ENCODE measurements at places on chromosomes 6 and 20.

DNA sequence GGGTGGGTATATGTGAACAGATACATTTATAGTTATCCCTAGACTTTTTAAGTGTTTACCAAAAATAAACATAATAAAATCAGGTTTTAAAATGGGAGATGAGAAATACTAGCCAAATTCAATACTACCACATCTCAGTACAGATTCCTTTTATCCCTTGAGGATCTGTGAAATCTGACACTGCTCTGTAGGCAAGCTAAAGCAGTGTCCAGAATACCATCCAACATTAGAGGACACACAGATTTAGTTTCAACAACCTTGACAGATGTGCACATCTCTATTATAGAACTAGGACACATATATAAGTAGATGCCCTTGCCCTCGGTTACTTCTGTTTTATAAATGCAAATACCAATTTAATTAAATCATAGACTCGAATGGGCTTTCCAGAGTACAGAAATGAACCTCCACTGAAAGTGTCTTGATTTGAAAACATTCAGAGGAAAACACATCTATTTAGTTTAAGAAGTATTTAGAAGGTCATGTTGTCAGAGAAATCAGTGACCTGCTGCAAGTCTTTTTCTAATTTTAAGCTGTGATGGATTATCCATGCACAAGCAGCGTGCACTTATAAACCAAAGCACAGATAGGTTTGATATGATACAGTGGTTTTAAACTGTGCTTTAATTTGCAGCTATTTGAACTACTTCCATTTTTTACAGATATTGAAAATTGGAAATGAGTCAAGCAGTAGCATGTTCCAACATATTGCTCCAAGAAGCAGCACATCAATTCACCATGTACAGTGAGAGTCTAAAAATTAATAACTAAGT lies 156.3 kb upstream of the EPHA7 start:
- H3K27ac ChIP-seq: no peak overlapping the region
- no peak overlapping the region for H3K4me3 ChIP-seq
- no peaks in the 10 kb centered on the region for H3K36me3 ChIP-seq
- H3K4me1 ChIP-seq: no peaks in the 10 kb centered on the region

DNA sequence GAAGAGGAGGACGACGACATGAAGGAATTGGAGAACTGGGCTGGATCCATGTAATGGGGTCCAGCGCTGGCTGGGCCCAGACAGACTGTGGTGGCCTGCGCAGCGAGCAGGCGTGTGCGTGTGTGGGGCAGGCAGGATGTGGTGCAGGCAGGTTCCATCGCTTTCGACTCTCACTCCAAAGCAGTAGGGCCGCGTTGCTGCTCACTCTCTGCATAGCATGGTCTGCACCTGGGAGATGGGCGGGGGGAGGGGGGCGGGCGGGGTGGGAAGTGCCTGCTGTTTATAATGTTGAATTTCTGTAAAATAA lies 42.3 kb downstream of the CHMP4B start:
- no peaks in the 10 kb centered on the region for H3K27me3 ChIP-seq
- peaks cover 13% of the 10 kb centered on the region for H3K4me1 ChIP-seq
- DNase-seq: no peak
- peaks cover 32% of the 10 kb centered on the region for H3K36me3 ChIP-seq

DNA sequence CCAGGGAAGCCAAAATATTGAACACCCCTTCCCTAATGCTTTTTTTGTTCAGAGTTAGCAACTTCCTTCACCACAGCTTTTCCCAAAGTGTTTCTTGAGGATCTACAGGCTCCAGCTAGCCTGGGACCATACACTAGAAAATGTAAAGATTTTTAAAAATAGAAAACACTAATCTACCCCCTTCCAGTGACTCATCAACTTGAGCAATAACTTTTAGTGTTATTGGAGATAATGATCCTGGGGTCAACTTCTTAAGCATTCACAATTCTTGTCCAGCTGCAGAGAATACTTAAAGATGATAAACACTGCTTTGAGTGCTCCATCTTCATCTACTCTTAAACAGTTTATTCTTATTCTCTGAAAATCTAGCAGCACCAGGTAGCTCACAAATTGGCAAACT lies 131.6 kb downstream of the COL9A1 start:
- H3K27ac ChIP-seq: no peak overlapping the region
- peaks cover 27% of the 10 kb centered on the region for H3K36me3 ChIP-seq
- no peak for DNase-seq
- H3K27me3 ChIP-seq: no peaks in the 10 kb centered on the region
- no peak overlapping the region for H3K4me3 ChIP-seq

DNA sequence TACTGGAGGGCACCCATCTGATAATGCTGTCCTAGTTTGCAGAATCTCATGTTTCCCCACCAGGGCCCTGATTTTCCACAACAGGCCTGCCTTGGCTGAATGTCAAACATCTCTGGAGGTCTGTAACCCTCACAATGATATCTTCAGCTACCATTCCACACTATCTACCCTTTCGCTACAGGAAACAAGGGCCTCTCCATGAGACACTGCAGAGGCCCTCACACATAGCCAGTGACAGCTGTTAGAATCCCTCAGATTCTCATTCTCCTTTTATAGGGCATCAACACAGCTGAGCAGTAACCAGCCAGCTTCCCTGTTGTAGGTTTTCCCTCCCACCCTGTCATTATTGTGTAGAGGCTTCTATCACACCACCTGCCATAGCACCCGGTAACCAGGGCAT lies 29.6 kb upstream of the MICB start:
- DNase-seq: no peak
- H3K4me3 ChIP-seq: no peak overlapping the region

DNA sequence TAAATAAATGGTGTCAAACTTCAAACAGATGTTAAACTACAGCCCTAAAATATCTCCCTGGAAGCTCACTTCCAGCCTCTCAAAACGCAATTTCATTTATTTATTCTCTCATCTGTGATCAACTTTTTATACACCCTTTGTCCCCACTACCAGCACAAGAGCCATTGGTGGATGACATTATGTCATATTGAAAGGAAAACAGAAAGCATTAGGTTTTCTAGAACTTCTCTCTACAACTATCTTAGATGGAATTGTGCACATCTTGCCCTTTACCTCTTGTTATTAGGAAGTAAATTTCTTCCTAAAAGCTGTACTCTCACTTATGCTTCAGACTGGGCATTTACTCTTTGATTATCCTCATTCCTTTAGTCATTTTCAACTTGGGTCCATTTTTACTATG lies 771.2 kb upstream of the GJE1 start:
- DNase-seq: no peak
- H3K4me1 ChIP-seq: peaks cover 8% of the 10 kb centered on the region
- peak overlapping the region; percentile 1 for H3K27ac ChIP-seq
- no peaks in the 10 kb centered on the region for H3K27me3 ChIP-seq
- H3K4me3 ChIP-seq: no peak overlapping the region

GRCh38 chr20:1309439-1309847 lies 19.5 kb downstream of the SDCBP2 start:
- H3K4me1 ChIP-seq: peaks cover 6% of the 10 kb centered on the region
- H3K4me3 ChIP-seq: no peak overlapping the region
- H3K27me3 ChIP-seq: peaks cover 1% of the 10 kb centered on the region

DNA sequence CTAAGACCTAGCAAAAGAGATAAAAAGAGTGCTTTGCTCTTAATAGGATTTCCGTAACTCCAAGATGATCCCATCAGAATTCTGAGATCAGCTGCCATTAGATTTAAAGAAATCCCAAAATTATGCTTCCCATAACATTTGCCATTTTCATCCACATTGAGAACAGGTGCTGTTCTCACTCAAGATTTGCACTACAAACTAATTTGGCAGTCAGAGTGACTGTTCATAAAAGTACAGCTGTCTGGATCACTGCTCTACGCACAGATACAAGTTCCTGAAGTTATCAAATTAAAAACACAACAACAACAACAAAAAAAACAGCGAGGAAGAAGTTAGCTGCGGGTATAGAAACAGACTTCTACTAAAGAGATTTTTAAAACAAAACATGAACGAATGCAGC lies 58.1 kb downstream of the ASCC3 start:
- H3K4me1 ChIP-seq: peaks cover 8% of the 10 kb centered on the region
- DNase-seq: no peak
- peaks cover 7% of the 10 kb centered on the region for H3K36me3 ChIP-seq
- H3K27me3 ChIP-seq: no peaks in the 10 kb centered on the region
- H3K27ac ChIP-seq: no peak overlapping the region

- no peaks in the 10 kb centered on the region for H3K27me3 ChIP-seq
- H3K4me1 ChIP-seq: no peaks in the 10 kb centered on the region
- no peak overlapping the region for H3K4me3 ChIP-seq
- no peak for DNase-seq
- no peaks in the 10 kb centered on the region for H3K36me3 ChIP-seq
- H3K27ac ChIP-seq: no peak overlapping the region
Observed at GRCh38 chr6:92433911-92434310, 985.4 kb downstream of the EPHA7 start.

DNA sequence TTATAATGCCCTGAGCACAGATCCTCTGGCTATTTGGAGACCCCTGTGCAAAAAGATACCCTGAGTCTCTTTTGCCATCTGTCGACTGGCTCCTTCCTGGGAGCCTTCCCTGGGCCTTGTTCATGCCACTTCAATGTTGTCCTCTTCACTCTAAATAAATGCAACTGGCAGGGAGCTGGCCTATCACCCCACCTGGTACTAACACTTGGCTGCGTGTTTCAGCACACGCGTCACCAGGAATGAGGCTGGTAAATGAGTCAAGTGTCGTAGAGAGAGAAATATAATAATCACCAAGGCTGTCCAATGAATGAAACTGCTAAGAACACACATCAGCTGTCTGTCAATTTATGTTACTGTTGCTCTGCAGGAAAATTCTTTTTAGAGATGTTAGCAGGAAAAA lies 374.6 kb upstream of the JARID2 start:
- no peak overlapping the region for H3K27ac ChIP-seq
- DNase-seq: no peak
- no peaks in the 10 kb centered on the region for H3K27me3 ChIP-seq
- H3K4me1 ChIP-seq: peaks cover 2% of the 10 kb centered on the region
- no peak overlapping the region for H3K4me3 ChIP-seq

DNA sequence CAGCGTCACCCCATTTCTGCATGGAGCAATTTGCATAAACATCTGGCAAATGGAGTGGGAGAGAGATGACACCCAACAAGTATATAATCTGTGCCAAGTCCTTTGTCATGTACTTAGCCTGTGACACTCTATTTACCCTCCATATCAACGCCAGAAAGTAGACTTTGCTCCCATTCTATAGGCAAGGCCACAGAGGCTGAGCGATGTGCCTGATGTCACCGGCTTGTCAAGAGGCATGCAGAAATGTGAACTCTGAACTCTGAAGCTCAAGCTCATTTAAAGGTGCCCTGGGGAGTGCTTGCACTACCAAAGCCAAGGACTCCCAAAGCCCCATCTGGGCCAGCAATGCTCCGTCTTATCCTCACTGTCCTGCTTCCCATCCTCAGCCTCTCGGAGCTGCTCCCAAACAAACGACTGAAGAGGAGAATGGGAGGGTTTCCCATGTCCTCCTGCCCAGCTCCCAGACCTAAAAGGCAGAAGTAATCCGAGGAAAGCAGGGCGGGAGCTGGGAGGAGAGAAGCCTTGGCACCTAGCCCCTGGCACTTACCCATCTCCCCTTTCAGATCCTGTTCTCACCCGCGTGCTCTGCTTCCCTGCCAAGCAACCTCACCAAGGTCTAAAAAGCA lies 9.2 kb downstream of the CPNE5 start:
- H3K27me3 ChIP-seq: peaks cover 11% of the 10 kb centered on the region
- H3K4me1 ChIP-seq: peaks cover 5% of the 10 kb centered on the region
- DNase-seq: no peak
- no peak overlapping the region for H3K4me3 ChIP-seq
